ENCODE measurements at places on chromosomes 13 and 19. TPM values are rescaled to one million over a fixed set of nuclear protein-coding genes. Genes with fewer than 3 reads are reported as not detected.

- no peak for DNase-seq
Observed at GRCh38 chr13:69545551-69545950, 562.1 kb upstream of the ATXN8OS start.

- no peak for DNase-seq
Observed at GRCh38 chr13:41944229-41944628, 16.7 kb downstream of the VWA8 start.

Gene PPFIA3
- 68.7 TPM for total RNA-seq

Gene ZNF229
- 6.4 TPM for total RNA-seq

Gene KIR2DL4
- not detected for total RNA-seq

DNA sequence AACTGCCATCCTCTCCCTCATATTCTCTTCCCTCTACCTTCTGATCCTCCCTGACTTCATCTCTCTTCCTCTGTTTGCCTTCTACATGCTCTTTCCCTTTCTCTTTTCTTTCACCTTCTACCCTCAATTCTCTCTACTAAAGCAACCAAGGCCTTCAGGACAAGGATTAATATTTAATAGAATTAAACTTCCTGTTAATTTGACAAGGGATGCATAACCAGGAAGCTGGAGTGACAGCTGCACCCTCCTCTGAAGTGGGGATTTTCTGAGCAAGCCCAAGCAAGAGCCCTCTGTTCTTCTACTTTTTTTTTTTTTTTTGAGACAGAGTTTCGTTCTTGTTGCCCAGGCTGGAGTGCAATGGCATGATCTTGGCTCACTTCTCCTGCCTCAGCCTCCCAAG lies 63.4 kb upstream of the MED4 start:
- no peak for DNase-seq
